ENCODE measurements at places on chromosomes 5 and 9.

DNA sequence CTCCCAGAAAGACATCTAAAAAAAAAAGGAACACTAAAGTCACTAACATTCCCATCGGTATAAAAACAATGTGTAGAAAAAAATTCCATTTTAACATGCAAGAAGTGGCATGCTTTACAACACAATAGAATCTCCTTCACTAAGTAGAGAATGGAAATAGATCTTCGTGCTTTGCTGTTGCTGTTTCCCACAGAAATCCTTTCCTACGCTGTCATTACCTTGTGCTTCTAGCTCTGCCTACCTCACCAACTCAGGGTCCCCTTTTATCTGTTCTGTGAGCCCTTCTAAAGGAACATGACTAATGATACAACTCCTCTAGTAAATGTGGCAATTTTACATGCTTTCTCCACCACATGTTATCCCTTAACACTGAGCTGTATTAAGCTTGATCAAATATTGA is 202.9 kb downstream of the MCTP1 start:
- no peak for DNase-seq

DNA sequence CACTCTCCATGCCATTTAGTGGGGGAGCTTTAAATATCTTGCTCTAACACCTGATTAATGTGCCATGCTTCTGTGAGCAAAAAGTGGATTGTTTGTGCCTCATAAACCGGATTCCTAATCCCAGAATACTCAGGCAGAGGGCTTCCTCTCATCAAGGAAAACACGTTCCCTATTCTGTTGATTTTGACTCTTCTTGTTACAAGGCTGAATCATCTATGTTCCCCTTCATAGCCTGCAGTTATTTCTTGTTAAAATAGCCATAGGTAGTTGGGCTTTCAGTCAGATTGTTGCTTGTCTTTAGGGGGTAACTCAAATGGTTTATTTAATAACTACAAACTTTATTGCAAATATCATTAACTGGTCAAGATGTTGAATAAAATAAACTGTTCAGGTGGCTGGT is 26.6 kb downstream of the ROPN1L start:
- DNase-seq, result no peak

- DNase-seq, result no peak
These were observed 238.7 kb downstream of the EFNA5 start for GRCh38 chr5:107431998-107432397.

DNA sequence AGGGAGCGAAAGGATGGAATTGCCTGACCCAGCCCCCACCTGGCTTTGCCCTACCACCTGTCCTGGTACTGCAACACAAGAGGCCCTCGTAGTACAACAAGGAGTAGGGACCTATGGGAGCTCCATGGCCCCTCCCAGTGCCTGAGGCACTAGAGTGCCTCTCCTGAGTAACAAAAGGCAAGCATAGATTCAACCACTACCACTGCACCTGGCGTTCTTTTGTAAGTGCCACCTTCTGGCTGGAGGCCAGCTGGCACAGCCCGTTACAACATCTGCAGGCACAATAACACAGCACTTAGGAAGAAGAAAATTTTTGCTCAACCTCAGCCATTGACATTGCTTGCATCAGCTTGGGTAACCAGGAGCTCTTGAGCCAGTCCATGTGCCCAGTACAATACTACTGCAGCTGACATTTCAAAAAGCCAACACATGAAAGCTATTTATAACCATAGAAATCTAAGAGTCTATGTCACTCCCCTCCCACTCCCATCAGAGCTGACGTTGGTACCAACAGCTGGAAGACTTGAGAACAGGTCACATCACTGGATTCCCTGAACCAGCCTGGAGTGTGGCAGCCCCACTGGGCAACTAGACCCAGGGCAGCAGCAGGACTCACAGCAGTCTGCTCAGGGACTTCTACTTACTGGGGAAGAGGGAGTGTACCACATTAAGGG is 17.7 kb upstream of the FAM174A start:
- DNase-seq, result no peak

- DNase-seq, result no peak
These were observed 1.4 kb downstream of the GLIS3 start for GRCh38 chr9:4298255-4299004.

GRCh38 chr9:136942881-136943230 is 1.7 kb downstream of the FBXW5 start:
- no peak for DNase-seq

GRCh38 chr5:5221724-5222123 is 81.6 kb downstream of the ADAMTS16 start:
- DNase-seq, result no peak

GRCh38 chr9:81118416-81118815 is 570.9 kb downstream of the TLE1 start:
- DNase-seq, result no peak

- DNase-seq, result no peak
These were observed 9.7 kb upstream of the LRRC70 start for GRCh38 chr5:62568800-62569432.

GRCh38 chr5:108941746-108942145 is 194.0 kb downstream of the FER start:
- DNase-seq, result no peak

GRCh38 chr5:19266791-19267190 is 721.2 kb downstream of the CDH18 start:
- DNase-seq, result no peak
